ENCODE measurements at places on chromosomes 5 and 9.

DNA sequence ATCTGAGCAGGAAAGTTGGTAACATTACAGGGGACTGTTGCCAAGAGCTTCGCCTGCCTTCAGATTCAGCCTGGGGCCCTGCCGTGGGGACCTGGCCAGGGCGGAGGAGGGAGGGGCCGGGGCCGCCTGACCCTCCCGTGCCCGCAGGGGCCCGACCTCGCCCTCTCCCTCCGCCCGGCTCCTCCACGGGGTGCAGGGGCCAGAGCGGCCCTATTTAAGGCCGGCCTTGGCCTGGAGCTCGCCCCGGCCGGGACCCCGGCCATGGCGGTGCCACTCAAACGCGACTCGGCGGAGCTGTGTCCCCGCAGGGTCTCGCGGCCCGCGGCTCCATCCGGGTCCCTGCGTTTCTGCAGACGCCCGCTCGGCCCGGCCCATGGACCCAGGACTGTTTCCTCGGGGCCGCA lies 757 bp downstream of the TMEM250 start:
- DNase-seq, result no peak

GRCh38 chr5:24059006-24059405 lies 551.6 kb downstream of the PRDM9 start:
- DNase-seq, result no peak

DNA sequence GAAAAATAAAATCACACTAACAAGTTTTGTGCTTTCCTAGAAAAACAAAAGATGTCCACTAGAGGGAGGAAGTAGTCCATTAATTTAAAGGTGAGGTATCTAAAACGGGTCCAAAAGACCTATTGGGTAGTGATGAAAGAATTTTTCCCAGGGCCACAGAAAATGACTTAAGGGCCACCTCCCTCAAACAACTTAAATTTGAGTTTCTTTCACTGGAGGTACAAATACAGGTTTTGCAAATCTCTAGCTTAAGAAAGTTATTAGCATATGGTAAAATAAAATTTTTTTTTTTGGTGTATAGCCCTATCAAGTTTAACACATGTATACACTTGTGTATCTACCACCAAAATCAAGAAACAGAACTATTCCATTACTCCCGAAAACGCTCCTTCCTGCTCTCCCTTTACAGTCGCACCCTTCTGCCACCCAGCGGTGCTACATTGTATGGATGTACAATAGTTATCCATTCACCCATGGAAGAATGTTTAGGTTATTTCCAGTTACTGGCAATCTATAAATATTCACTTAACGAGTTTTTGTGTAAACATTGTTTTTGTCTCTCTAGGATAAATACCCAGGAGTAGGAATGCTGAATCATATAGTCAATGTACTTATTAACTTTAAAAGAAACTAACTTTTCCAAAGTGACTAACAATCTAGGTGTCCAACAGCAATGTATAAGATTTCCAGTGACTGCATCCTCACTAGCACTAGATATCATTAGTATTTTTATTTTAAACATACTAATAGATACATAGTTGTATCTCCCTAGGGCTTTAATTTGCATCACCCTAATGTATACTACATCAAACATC lies 21.9 kb downstream of the DEPDC1B start:
- no peak for DNase-seq

GRCh38 chr5:2217219-2217618 lies 334.5 kb upstream of the IRX4 start:
- DNase-seq, result no peak

DNA sequence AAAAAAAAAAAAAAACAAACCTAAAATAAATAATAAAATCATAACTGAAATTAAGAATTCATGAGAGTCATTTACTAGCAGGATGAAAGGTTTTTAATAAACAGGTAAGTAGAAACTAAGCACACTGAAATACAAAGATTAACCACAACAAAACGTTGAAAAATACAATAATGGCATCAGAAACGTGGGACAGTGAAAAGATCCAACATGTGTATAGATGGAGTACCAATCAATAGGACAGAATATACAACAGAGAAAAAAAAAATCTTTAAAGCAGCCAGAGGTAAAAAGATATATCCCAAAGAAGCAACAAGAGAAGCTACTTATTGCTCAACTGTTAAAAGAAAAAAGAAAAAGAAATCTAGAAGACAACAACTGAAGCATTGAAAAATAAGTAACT lies 75.2 kb downstream of the RICTOR start:
- no peak for DNase-seq

- no peak for DNase-seq
Measured at GRCh38 chr9:129241725-129242124, 63.7 kb upstream of the IER5L start.

- DNase-seq, result no peak
Measured at GRCh38 chr5:139971202-139971725, 71.8 kb downstream of the NRG2 start.

- no peak for DNase-seq
Measured at GRCh38 chr9:113266174-113266573, 9.2 kb downstream of the CDC26 start.

GRCh38 chr9:19511694-19512093 lies 102.9 kb downstream of the ACER2 start:
- DNase-seq, result no peak

DNA sequence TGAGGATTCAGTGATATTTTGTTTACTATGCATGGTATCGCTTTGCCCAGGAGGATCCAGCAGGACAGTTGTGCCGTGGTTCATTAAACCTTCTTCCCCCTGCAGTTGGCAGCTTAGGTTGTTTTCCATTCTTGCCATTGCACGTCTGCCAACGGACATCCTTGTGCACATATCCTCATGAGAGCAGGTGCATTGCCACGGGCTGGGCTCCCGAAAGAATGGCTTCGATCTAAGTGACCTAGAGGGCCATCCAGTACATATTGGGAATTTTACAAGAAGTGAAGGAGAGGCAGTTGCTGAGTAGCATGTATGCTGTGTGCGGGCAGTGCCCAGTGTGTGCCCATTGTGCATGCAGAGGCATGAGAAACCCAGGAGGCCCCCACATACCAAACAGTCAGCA lies 22.1 kb downstream of the HRH2 start:
- no peak for DNase-seq

All from glutamatergic neuron (in vitro differentiated cells).